ENCODE measurements at places on chromosomes 2 and 18.

- DNase-seq, result no peak
These were observed 594.0 kb downstream of the ERBB4 start for GRCh38 chr2:211944572-211944971.

- DNase-seq, result no peak
These were observed 16.4 kb upstream of the STARD7 start for GRCh38 chr2:96225016-96225533.

- no peak for DNase-seq
These were observed 2.9 kb downstream of the FBLN7 start for GRCh38 chr2:112140899-112141625.

DNA sequence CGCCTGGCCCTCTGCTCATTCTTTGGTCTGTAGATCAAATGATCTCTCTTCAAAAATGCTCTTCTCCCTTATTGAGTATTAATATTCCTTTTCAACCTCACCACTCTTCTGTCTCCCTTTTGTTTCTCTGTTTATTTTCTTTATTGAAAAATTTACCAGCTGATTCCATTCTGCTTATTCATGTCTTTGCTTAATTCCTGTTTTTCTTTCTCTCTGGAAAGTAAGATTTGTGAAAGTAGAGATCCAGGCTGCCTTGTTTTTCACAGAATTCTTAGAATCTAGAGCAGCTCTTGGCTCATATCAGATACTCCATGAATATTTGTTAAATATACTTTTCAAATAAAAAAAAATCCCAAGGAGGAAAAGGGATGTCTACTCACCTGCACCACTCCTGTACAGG, 157.0 kb downstream of the DOCK10 start:
- DNase-seq, result no peak

DNA sequence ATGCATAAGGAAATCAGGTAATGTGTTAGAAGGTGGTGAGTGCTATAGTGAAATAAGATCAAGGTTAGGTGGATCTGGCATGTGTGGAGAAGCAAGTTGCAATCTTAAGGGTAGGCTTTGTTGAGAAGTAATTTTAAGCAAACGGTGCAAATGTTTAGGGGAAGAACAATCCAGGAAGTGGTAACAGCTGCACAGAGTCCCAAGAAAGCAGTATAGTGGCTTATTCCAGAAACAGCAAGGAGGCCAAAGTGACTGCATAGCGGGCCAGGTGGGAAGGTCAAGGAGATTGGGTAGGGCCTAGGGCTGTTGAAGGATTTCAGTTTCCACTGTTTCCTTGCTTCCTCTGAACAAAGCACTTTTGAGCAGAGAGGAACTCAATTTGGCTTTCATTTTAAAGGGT, 30.0 kb upstream of the RAB1A start:
- DNase-seq, result no peak

DNA sequence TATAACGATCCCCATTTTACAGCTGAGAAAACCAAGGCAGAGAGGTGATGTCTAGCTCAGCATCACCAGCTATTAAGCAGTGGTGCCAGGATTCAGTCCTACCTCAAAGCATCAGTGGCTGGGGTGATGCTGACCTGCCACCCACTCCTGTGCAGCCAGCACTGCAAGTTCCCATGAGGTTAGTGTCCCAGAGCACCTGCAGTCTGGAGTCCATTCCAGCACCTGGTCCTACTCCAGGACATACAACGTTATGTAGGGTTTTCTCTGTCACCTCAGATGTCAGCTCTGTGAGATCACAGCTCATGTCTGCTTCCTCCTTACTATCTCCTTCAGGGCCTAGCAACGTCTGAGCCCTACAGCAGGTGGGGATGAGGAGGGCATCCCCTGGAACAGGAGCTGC, 328.0 kb upstream of the HS6ST1 start:
- DNase-seq, result no peak

- DNase-seq, result no peak
These were observed 493.1 kb downstream of the CPS1 start for GRCh38 chr2:211049321-211050018.

DNA sequence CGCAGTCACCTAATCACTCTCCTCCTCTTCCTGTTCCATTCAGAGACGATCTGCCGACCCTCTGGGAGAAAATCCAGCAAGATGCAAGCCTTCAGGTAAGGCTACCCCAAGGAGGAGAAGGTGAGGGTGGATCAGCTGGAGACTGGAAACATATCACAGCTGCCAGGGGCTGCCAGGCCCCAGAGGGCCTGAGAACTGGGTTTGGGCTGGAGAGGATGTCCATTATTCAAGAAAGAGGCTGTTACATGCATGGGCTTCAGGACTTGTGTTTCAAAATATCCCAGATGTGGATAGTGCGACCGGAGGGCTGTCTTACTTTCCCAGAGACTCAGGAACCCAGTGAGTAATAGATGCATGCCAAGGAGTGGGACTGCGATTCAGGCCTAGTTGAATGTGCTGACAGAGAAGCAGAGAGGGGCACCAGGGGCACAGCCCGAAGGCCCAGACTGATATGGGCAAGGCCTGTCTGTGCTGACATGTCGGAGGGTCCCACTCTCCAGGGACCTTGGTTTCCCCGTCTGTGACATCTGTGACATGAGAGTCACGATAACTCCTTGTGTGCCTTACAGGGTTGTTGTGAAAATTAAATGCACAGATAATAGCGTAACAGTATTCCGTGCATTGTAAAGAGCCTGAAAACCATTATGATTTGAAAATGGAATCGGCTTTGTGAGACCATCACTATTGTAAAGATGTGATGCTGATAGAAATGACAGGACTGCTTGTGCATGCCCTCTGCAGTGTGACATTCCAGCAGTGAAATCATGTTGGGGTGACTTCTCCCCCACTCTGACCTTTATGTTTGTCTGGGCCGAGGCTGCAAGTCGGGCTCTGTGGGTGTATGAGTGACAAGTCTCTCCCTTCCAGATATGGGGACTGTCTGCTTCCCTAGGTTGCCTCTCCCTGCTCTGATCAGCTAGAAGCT, 510 bp downstream of the IL1RN start:
- DNase-seq, result no peak

DNA sequence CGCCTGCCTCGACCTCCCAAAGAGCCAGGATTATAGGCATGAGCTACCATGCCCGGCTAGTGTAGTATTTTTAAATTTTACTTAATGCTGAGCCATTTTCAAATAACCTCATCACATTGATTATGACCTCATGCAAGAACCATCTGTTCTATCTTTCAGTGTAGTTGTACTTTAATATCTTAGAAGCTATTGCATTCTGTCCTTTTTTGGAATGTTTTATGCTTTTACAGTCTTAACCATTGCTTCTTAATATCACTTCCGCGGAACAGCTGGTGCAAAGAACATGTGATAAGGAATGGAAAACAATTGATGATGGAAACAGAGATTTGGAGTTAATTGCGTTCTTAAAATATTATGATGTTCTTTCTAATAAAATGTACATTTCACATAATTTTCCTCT, 2.7 kb downstream of the GEN1 start:
- no peak for DNase-seq

DNA sequence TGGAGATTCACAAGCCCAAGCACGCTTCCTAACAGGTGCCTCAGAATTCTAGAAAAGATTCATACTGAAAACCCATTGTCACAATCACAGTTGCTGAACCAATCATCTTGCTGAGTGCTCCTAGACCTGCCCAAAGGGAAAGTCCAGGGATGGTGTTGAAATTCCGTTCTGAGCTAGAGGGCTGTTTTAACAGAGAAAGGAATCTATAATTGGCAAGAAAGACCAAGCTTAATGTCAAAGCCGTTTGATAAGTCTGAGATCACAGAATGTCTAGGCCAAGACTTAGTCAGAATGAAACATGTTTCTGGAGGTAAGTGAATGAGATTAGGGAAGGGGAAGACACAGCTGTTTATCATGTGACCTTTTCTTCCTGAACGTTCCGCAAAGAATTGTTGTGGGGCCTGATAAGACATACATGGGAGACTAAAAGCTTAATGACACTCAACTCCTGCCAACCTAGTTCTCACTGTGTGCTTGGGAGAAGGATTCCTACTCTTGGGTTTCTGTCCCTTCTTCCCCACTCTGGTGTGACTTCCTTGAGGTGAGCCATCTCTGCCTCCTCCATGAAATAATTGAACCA, 27.5 kb downstream of the PMAIP1 start:
- no peak for DNase-seq

DNA sequence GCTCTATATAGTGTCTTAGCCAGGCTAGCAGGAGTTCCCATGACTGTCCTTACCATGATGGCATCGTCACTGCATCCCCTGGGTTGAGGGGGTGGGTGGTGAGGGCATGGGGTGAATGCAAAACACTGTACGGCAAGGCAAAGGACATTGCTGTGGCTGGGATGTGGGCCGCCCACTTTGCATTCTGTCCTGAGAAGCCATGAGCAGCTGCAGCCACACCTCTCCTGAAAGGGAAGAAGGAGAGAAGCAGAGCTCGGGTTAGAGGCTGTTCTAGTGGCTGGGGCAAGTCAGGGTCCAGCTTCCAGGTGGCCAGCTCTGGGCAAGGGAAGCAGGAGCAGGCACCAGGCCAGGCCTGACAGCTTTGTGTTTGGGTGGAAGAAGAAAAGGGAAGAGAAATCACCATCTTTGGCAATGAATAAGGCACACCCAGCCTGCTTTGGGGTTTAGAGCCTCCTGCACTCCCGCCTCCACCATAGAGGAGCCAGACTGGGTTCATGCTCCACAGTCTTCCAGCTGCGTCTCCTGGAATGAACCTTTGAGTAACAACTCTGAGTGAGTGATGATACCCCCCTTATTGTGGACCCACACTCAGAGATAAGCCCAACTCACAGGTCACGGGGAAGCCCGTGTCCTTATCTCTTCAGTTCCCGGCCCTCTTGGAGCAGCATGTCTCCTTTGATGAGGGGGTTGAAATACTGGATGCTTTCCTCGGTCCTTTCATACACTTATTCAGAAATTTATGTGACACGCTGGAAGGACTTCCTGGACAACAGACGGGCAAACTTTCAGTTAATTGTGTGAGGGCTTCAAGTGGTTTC, 63.4 kb downstream of the INPP4A start:
- DNase-seq, result no peak

DNA sequence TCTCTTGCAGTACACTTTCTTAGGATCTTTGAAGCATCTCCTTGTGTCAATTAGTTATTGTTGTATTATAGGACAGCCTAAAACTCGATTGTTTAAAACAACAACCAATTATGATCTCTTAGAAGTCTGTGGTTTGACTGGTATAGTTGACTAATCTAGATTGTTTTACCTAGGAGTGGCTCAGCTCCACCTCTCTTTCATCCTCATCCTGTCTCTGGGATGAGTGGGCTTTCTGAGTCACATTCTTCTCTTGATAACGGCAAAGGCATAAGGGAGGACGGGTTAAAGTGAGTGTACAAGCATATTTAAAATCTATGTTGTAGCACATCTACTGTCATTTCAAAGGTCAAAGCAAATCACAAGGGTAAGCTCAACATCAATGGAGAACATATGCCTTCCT, 102.3 kb upstream of the GULP1 start:
- DNase-seq, result no peak

GRCh38 chr2:219752726-219753125, 125.3 kb downstream of the SLC4A3 start:
- no peak for DNase-seq

DNA sequence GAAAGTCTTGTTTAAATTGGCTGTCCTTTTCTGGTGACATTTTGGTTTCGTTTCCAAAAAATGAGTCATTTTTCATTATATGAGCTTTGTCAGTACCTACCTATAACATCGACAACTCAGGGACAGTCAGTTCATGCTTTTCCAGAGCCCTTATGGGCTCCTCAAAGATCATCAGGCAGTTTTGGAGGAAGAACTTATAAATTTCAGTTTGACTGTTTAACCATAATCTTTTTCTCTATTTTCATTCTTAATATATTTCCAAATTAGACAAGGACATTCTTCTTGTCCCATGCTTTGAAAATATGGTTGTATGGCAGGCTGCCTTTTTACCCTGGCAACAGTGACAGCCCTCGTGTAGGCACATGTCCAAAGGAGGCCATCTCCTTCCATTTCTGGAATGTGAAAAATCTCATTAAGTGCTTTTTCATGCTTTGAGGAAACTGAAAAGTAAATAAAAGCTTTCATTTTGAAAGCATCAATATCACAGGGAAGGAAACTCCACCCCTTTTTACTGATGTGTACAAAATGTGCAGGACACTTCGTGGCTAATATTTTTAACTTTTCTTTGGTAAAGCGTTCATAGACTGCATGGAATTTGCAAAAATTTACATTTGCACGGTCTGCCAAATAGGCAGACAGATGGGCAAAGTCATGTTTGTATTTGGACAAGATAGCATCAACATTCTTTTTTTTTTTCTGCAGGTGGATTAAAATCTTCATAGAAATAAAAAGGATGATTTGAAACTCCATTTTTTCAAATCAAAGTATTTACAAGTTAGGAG, 7.2 kb upstream of the PROC start:
- no peak for DNase-seq

GRCh38 chr2:152647552-152647951, 69.7 kb downstream of the PRPF40A start:
- no peak for DNase-seq

GRCh38 chr2:238157506-238158017, 1.2 kb upstream of the ERFE start:
- DNase-seq, result no peak

DNA sequence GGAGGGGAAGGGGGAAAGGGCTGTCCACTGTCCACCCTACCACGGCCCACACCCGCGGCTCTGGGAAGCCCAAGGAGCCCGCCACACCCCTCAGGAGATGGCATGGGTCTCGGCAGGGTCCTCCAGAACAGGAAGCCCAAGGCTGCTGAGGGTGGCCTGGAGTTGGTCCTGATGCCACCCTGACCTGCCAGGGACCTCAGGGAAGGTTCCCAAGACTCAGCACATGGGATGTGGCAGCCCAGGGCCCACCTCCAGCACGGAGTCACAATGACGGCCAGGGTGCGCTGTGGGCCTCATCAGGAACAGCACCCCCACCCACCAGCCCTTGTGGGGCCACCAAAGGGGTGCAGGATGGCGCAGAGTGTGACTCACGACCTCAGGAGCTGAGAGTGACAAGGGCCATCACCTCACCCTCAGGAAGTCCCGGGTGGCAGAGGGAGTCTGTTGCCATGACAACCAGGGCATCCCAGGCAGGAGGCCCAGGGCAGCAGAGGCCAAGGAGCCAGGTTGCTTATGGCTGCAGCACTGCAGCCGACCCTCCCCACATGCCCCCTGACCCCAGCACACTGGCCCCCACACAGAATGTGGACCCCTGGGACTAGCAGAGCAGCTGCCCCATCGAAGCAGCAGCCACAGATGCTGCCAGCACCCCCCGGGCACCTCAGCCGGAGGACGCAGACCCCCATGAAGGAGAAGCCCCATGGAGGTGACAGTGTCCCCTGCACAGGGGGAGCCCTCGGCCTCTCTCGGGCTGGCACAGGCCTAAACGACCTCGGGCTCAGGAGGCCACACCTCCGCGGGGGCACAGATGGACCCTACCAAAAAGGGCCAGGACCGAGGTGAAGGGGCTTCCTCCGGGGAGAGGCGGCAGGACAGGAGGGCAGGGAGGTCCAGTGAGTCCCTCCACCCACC, 34.3 kb downstream of the KIF1A start:
- DNase-seq, result no peak

DNA sequence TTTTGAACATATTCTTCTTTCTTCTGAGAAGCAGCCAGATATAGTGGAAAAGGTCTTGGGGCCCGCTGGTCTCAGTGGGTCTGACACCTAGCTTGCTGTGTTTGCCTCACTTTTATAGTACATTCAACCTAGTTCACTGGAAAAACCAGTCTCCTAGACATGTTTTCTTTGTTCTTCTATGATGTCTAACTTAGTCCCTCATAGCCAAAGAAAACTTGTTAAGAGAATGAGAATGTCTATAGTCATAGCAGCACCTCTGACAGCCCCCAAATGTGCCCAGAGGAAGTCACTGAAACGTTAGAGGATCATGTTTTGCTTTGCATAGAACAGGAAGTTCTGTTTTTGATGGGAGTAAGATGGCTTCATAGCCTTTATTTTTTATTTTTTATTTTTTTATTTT, 40.3 kb downstream of the TNFRSF11A start:
- no peak for DNase-seq
